Activated T-helper 2 cell treated with anti-CD3 and anti-CD28 coated beads, Interferon-gamma antibody, Interleukin-2, Interleukin-4, amounts not matched to agents 10 μg/mL and 5 μg/mL and 100 μg/mL, durations not matched to agents 14 hours and 24 hours and 36 hours (primary cell): ENCODE measurements at places on chromosomes 12 and 14. TPM values are rescaled to one million over a fixed set of nuclear protein-coding genes. Genes with fewer than 3 reads are reported as not detected.

DNA sequence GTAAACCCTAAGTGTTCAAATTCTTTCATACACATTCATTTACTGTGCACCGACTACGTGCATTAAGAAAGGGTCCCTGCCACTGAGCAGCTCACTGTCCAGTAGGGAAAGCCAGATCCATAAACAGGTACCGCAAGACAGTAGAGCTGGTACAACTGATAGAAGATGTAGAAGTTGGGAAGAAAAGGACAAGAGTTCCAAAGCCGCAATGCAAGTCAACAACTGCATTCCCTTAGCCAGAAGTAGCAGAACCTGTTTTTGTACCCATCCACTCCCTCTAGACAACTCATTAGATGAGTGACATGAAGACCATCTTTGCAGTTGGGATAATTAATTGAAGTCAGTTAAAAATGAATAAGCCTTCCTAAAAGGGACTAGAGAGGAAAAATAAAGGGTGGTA is 1.3 kb downstream of the SENP1 start:
- peaks cover 3% of the 10 kb centered on the region for H3K27me3 ChIP-seq
- peaks cover 14% of the 10 kb centered on the region for H3K36me3 ChIP-seq
- peaks cover 37% of the 10 kb centered on the region for H3K4me1 ChIP-seq

DNA sequence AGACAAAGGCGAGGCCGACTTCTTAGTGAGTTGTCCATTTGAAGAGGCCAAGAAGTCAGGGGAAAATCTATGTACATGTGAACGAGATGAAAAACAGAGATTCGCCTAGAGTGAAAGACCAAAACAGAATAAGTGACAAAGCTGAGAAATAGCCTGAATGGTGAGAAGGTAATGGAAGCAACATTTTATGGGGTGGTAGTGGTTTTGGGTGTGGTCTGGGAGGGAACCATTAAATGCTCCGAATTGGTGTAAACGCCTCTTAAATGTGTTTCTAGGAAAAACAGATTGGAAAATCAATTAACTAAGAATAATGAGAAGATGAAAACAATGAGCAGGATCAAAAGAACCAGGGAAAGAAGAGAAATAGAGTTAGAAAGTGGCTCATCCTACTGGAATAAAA is 83.8 kb upstream of the MANSC4 start:
- H3K27ac ChIP-seq: no peak overlapping the region
- no peak for DNase-seq
- no peaks in the 10 kb centered on the region for H3K36me3 ChIP-seq

PARPBP gene
- total RNA-seq: 27.0 and 27.4 TPM in 2 replicates

HIF1A gene
- total RNA-seq: 131 and 138 TPM in 2 replicates

SCN8A gene
- total RNA-seq: 0.25 and 0.39 TPM in 2 replicates
